ENCODE measurements at places on chromosomes 7 and 10.

- DNase-seq, result no peak
These were observed 35.3 kb downstream of the PCBD1 start for GRCh38 chr10:70853038-70853437.

DNA sequence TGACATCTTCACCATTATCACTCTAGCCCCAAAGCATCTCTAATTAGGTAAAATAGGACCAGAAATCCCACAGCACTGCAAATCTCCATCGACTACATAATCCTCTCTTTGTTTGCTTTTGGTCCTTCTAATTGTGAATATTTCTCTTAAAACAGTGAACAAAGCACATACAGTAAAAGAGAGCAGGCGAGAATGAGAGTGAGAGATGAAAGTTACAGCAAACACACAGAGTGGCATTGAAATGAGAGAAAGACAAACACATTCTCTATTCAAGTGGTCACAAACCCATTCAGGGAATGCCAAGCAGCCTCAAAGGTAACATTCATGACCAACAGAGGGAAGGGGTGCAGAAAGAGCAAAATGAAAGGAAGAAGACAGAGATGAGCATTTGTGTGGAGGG lies 109.8 kb upstream of the PTN start:
- DNase-seq, result no peak

GRCh38 chr10:113022265-113022664 lies 72.2 kb downstream of the TCF7L2 start:
- no peak for DNase-seq

- DNase-seq, result no peak
These were observed 14.0 kb downstream of the SLC13A1 start for GRCh38 chr7:123185756-123186155.

DNA sequence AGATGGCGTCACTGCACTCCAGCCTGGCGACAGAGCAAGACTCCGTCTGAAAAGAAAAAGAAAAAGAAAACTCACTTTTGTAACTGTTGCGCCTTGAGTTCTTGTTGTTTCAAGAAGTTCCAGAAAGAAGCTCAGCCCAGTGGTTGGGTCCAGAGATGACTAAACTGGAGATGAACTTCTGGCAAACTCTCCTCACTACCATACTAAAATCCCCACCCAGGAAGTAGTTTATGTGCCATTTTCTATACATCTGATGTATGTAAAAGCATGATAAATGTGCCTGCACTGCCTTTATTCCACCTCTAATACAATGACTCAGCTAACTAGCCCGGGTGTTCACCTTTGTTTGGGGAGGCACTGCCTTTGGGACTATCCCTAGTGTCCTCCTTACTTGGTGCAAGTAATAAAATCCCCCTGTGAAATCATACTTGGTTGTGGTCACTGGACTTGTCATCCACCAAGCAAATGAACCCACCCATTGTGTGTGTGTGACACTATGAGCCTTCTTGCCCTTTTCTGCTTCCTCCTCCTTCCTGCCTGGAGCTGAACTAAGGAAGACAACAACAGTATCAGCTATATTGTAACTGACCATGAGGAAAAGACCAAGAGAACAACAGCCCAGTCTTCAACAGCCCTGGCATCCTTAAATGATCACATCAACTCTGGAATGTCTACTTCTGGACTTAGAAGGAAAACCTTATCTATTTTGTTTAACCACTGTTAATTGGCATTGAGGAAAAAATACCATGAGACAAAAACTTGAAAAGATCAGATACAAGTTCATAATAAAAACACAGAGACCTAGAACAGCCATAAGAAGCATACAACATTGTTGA lies 33.6 kb downstream of the JMJD1C start:
- no peak for DNase-seq

DNA sequence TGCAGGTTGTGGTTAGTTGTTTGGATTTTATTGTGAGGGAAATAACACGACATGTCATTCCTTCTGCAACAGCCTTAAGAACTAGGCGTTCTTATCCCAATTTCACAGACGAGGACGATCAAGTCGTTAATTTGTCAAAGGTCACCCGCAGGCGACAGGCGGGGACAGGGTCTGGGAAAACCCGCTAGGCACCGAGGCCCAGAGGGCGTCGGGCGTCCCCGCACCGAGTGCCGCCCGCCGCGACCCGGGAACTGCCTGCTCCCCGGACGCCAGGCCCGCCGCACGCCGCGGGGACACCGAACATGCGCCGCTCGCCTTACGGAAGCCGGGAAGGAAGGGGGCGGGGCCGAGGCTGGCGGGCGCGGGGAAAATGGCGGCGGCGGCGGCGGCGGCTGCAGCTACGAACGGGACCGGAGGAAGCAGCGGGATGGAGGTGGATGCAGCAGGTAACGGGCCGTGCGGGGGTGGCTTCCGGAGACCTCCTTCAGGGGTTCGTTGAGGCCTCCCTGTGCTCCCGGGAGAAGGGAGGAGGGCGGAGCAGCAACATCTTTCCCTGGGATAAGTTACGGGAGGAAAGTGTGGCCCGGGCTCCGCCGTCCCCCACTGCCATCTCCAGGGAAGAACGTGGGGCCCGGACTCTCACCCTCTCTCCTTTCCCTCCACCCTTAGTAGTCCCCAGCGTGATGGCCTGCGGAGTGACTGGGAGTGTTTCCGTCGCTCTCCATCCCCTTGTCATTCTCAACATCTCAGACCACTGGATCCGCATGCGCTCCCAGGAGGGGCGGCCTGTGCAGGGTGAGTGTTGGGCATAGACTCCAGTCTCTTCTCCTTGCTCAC lies at the start of gene COPS6:
TSS of gene COPS6 (plus strand) at position 349 of the 837 bp plus-strand sequence. CDS start at position 371, 22 bp downstream.
- DNase-seq, result no peak

DNA sequence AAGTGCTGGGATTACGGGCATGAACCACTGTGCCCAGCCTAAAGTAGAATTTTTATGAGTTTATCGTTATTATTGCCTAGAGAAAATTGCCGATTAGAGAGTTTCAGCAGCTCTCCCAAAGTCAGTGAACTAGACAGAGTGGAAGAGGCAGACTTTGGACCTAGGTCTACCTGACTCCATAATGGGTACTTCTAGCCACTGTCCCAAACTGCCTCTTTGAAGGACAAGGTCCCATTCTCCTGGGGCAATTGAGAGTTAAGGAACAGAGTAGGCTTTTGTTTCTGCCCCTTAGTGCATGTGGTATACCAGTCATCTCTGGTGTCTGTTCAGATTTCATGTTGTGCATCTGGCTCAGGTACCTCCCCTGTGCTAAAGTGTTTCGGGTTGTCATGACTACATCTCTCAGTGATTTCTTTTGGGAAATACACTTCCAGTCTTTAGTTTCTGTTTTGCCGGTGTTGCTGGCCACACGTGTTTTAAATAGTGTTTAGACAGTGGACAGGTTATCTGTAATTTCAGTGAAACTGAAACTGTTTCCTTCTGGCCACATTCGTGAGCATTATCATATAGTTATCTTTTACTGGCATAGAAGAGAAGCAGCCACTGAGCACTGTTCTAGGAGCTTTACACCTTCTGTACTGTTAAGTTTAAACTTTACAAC lies 4.7 kb downstream of the TMEM236 start:
- DNase-seq, result no peak

DNA sequence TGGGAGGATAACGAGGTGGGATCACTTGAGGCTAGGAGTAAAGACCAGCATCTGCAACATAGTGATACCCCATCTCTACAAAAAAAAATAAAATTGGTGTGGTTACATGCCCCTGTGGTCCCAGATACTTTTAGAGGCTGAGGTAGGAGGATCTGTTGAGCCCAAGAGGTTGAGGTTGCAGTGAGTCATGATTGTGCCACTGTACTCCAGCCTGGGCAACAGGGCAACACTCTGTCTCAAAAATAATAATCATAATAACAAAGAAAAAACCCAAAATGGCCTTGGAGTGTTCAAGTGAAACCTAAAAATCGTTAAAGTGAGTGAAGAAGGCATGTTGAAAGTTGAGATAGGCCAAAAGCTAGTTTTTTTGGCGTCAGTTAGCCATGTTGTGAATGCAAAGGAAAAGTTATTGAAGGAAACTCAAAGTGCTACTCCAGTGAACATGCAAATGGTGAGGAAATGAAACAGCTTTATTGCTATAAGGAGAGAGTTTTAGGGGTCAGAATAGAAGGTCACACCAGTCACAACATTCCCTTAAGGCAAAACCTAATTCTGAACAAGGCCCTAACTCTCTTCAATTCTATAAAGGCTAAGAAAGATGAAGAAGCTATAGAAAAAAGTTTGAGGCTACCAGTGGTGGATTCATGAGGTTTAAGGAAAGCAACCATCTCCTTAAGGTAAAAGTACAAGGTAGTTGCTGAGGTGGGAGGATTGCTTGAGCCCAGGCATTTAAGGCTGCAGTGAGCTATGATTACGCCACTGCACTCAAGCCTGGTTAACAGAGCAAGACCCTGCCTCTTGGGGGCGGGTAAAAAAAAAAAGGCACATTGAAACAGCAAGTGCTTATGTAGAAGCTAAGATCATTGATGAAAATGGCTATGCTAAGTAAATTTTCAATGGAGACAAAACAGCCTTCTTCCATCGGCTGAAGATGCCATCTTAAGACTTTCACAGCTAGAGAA lies 45.4 kb upstream of the STOX1 start:
- no peak for DNase-seq

DNA sequence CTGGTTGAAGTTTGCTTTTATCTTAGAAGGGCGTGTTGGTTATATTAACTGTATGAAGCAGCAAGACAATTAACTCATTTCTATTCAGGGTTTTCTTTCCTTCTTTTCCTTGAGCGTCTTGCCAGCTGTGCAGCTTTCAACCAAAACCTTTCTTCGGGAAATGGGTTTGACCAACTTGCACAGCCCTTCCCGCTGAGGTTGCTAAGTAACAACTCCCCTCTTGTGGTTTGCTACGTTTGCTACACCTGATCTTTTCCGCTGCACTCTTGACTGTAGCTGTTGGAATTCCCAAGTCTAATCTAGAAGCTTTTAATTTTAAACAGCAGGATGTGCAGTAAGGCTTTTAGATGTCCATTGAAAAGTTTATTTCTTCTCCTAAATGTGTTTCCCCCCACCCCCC lies 116.9 kb downstream of the CDCA7L start:
- DNase-seq, result no peak

- DNase-seq, result no peak
These were observed 3.0 kb upstream of the NRP1 start for GRCh38 chr10:33337326-33337957.

DNA sequence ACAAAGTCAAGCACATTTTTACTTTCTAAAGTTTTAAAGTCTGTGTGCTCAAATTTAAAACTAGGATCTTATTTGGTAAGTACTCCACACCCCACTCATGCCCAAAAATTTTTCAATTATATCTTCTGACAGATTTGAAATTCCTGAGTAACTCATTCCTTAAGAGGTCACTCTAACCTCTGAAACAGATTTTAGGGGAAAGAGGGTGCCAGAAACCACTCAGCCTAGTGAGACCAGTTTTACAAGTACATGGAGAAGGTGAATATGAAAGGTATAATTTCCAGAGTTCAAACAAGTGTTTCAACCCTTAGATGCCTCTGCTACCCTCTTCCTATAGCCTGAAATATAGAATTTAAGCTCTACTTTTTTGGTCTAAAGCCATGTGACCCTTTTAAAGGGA lies 79.2 kb downstream of the C7orf25 start:
- DNase-seq, result no peak

DNA sequence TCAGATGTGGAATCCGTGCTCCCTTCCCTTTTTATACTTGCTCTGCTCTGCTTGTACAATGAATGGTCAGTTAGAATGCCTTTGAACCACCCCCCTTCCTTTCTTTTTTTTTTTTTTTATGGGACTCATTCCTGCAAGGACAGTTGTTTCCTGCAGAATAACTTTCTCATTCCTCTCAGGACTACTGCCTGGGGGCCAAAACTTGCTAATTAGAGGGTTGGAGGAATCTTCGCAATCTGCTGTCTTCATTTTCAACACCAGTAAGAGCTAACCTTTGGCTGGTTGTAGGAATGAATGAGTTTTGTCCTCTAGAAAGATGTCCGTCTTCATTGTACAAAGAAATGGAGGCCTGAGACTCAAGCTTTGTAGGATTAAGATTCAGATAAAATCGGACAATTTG lies 868.1 kb downstream of the LRMDA start:
- DNase-seq, result no peak

DNA sequence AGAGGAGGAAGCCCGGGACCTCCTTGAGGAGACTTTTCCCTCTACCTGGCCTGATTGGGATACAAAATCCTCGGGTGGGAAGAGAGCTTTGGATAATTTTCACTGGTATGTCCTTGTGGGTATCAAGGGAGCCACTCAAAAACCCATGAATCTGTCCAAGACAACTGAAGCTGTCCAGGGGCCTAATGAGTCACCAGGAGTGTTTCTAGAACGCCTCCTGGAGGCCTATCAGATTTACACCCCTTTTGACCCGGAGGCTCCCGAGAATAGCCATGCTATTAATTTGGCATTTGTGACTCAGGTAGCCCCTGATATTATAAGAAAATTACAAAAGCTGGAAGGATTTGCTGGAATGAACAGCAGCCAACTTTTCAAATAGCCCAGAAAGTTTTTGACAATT lies 38.6 kb downstream of the ZNF25 start:
- no peak for DNase-seq

GRCh38 chr10:36526033-36526432 lies 599.4 kb upstream of the ANKRD30A start:
- no peak for DNase-seq

DNA sequence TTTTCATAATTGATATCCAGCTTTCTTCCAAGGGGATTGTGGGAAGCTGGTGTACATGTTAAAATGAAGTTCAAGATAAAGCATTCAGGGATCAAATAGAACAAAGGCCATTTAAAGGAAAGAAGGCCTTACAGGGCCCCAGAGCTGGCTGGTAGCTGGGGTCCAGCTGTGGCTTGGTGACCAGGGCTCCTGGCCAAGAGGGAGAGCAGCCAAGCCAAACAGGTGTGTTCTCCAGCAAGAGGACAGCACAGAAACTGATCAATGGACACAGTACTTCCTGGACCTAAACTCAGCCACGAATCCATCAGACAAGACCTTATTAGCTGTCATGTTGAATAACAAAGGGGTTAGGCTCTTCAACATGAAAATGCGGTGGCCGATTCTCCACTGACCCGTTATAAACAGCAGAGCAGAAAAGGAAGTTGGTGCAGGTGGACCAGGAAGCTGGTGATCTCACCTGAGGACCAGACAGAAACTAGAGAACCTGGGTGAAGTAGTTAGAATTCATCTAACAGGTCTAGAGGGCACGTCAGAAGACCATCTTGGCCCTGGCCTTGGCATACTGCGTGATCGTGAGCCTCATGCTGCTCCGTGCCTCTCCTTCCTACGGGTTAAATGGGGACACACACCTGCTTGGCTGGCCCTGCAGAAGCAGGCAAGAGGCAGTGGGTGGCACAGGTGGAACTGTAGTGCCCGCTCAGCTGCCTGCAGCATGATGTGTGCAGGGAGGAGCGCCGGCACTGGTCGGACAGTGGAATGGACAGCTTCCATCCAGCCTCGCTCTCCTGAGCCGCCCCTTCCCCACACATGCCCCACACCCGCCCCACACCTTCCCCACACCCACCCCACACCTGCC lies 53.8 kb downstream of the PARP12 start:
- no peak for DNase-seq
